ENCODE measurements at places on chromosomes 2 and 18.

- DNase-seq, result no peak
Observed at GRCh38 chr2:124001696-124002430, 23.2 kb upstream of the CNTNAP5 start.

GRCh38 chr2:67938053-67938452 lies 124.8 kb downstream of the C1D start:
- no peak for DNase-seq

DNA sequence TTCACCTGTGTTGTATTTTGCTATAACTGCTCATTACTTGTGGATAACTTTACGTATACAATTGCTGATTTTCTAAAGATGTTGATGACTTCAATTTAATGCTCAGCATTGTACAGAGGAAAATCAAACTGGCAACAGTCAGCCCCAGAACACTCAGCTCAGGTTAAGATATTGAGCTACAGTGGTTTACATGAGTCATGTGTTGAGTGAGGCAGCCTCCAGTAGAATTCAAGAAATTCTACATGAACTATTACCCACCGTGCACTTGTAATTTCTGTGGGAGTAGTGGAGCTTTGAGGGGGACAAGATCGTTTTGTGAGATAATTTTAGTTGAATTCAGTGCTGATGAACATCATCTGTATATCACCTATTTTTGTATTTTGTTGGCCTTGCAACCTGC lies 292.3 kb downstream of the ALPK2 start:
- no peak for DNase-seq

DNA sequence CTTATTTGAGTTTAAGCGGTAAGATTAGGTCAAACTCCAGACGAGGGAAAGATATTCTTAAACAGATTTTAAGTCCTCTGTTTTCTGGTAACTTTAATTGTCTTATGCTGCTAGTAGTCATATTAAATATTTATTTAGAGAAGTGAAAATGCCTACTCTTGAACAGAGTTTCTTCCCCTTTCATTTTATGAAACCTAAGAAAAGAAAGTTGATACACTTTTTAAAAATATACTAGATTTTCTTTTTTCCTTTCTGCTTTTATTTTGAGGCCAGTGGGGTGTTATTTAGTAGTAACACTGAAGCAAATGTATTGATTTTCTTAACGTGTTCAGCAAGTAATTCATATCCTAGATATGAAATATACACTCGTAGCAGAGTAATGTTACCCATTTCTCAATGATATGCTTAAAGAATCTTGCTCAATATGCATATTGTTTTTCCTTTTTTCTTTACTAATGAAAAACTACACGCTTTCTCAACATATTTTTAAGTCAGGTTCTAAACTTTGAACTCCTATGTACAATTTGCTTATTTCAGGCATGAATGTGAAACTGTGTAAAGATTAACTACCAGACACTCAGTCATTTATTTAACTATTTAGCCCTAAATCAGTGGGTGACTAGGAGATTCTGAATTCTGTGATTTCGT lies 691 bp downstream of the KYNU start:
- DNase-seq, result no peak

DNA sequence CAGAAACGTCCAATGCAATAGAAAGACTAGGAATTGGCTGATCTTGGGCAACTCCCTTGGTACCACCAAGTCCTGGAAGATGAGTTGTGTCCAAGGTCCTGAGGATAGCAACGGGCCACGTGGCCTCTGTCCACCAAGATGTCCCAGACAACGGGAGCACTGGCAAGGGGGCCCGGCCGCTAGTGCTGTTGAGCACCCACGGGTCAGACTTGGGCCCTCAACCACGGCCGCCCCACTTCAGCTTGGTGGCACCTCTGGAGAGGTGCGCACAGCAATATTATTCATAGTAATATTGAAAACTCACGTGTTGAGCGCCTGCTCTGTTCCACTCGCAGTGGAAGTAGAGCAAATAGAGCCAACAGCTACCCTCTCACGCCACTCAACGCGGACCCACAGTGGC lies 19.0 kb downstream of the PASK start:
- no peak for DNase-seq

DNA sequence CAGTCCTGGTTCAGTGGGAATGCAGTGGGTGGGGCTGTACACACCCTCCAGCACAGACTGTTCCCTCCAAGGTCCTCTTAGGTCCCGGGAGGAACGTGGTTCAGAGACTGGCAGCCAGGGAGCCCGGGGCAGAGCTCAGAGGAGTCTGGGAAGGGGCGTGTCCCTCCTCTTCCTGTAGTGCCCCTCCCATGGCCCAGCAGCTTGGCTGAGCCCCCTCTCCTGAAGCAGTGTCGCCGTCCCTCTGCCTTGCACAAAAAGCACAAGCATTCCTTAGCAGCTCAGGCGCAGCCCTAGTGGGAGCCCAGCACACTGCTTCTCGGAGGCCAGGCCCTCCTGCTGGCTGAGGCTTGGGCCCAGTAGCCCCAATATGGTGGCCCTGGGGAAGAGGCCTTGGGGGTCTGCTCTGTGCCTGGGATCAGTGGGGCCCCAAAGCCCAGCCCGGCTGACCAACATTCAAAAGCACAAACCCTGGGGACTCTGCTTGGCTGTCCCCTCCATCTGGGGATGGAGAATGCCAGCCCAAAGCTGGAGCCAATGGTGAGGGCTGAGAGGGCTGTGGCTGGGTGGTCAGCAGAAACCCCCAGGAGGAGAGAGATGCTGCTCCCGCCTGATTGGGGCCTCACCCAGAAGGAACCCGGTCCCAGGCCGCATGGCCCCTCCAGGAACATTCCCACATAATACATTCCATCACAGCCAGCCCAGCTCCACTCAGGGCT lies 17.5 kb upstream of the FAHD2A start:
- DNase-seq, result no peak

DNA sequence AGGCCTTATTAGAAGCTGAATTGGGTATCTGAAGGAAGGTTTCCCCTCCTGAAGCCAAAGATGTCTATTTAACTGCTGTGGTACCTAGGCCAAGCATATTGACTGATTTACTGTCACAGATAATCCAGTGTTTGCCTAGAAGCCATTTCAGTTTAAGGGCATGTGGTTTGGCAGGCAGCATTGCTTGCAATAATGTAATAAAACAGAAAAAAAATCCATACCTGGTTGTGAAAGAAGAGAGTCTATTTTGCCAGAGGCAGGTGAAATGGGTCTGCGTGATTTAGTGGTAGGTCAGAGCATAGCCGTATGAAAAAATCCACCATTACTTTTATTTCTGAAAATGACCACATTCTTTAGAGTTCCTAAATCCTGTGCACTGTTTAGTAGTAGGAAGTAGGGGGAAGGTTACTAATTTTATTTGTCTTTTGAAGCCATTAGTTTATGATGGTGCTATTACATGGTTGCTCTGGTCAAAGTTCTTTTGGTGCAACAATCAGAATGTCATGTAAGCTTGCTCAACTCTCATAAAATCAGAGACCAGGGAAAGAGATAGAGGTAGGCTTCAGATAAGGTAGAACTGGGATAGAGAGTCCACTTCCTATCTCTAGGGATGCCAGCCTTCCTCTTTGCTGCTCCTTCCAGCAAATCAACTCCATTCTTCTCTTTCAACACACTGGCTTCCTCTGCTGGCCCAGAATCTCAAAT lies 343.4 kb downstream of the GPD2 start:
- no peak for DNase-seq

DNA sequence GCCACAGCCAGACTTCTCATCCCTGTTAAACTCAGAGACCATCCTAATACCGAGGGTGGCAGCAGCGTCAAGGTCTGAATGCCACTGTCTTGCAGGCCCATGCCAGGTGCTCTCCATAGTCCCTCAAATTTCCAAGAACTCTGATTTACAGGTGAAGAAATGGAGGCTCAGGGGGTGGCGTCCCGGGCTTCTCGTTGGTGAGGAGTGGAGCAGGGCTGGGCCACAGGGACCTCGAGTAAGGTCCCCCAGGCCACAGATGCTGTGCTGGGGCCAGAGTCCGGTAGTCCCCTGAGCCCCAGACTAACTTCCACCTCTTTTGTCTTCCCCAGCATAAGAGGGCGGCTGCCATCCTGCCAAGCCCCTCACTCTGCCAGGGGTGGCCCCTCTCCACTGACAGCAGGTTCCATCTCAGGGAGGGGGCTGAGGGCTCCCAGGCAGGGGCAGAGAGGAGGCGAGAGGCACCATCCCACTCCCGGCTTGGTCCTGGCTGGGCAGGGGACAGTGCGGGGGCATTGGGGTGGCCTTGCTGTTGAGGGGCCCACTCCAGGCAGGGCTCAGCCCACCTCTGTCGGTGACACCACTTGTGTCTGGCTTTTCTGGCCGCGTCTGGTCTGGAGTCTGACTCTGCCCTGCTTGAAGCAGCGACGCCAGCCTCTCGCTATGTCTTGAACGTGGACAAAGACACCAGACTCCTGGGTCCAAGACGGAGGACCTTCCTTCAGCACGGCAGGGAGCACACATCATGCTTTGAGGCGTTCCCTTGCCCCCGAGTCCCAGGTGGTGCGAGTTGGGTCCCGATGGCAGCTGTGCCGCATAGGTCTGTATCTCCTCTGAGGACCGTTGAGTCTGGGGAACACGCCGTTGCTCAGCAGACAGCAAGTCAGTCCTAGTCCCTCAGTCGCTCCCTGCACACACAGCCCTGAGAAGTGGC lies 15.9 kb upstream of the KLHL30 start:
- DNase-seq, result no peak

GRCh38 chr2:236165842-236166795 lies 2.1 kb downstream of the GBX2 start:
- DNase-seq, result no peak

DNA sequence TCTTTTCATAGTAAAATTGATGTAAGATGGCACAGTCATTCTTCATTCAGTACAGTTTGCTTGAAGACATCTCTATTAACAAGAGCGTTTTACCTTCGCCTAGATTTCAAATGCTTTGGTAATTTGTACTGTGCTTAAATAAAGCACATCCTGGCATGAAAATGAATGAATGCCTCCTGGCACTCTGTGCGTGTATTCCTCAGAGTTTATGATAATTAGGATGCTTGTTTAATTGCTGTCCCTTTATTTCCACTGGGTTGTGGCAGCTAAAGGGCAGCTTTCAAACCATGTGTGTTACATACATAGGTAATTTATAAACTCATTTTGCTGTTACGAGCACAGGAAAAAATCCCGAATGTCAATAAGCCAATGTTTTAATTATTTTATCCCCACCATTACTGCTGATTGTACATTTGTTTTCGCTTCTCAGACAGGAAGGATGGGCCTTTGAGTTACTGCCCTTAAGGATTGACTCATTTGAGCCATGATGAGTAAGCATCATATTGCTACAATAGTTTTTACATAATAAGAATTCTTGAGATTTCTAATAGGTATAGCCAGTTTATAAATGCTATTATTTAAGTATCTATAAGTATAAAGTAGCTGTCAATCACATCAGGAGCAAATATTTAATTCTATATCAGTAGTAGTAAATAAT lies 516.5 kb downstream of the XIRP2 start:
- no peak for DNase-seq

- no peak for DNase-seq
Observed at GRCh38 chr2:182726473-182726872, 10.4 kb downstream of the DNAJC10 start.

DNA sequence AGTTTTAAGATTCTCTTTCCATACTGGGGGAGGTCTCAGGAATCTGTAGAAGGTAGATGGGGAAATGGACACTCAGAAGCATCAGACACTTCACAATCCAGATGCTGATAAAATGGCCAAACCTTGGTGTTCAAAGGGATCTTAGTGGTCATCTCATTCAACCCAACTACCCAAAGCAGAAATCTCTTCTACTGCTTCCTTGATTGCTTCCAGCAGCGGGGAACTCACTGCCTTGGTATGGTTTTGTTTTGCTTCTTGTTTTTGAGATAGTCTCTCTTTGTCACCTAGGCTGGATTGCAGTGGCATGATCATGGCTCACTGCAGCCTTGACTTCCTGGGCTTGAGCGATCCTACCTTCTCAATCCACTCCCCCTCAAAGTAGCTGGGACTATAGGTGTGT lies 39.3 kb upstream of the PTMA start:
- DNase-seq, result no peak

DNA sequence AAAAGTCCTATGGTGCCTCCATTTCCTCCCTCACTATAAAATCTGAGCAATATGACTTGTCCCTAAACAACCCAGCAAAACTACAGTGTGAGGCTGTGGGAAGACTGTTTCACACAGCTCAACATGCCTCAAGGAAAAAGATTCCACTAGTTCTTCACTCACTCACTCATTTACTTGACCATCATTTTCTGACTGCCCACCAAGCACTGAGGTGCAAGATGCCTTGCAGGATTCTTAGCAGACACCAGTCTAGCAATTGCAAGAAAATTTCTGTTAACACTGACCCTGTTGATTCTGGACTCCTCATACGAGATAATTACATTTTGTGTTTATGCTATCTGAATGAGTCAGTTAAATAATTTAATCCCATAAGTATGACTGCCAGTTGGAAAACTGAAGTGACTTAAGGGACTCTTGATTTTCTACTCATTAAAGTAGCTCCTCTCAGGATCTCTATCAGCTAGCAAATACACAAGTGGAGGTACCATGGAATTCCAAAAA lies 51.9 kb upstream of the PCBP1 start:
- no peak for DNase-seq

- DNase-seq, result peak; percentile 70
Observed at GRCh38 chr18:11654736-11655605, 34.1 kb upstream of the GNAL start.

GRCh38 chr18:41660654-41661053 lies 294.4 kb upstream of the PIK3C3 start:
- no peak for DNase-seq

GRCh38 chr2:159774370-159774990 lies 23.5 kb downstream of the CD302 start:
- DNase-seq, result no peak

- no peak for DNase-seq
Observed at GRCh38 chr2:118813601-118814339, 33.7 kb downstream of the EN1 start.

GRCh38 chr2:58794103-58794502 lies 553.0 kb upstream of the FANCL start:
- DNase-seq, result no peak

DNA sequence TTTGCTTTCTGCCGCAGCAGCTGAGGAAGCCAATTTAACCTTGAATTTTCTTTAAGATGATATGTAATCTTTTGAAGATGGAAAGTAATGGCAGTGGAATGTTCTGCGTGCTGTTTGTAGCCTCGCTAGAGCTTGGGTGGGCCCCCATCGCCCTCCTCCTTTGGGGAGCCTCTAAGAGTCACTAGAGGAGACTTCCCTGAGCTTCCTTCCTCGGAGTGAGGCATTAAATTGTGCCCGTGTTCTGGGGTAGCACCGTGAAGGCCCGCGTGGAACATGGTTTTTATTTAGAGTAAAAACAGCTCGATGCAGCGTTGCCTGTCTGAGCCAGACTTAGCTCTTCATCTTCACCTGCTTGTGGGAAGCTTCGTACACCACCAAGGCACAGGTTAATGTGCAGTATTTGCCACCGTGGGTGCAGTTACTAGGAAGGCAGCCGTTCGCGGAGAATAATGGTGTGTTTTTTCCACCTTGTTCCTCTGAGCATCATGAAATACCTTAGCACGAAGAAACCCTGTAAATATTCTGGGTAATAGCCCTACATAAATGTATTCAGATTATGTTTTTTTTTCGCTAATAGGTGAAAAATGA lies 38.5 kb downstream of the NCK2 start:
- no peak for DNase-seq

- DNase-seq, result no peak
Observed at GRCh38 chr18:6248017-6248416, 166.7 kb downstream of the L3MBTL4 start.

GRCh38 chr2:240786871-240787311 lies 33.1 kb downstream of the KIF1A start:
- no peak for DNase-seq

All from erythroblast (primary cell).